ENCODE measurements at places on chromosomes 3 and 15.
A peak's percentile ranks its signal among the peaks of the same experiment; 100 is the strongest.

DNA sequence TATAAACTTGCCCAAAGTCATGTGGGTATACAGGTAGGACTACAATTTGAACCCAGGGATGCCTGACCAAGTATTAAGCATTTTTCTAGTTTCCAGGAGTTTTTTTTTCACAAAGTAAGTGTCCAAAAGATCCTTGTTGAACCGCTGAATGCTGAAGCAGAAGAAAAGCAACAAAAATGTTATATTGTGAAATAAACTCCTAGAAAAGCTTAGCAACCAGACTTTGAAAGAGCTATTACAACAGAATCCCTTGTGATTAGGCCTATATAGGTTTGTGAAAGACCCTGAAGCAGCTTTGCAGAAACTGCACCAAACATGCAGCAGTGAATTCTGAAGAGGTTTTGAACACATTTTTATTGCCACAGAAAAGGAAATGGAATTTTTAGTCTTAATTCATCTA is 236.8 kb downstream of the TUSC7 start:
- no peak for DNase-seq

- no peak for DNase-seq
Observed at GRCh38 chr3:38139652-38140051, 1.2 kb downstream of the MYD88 start.

DNA sequence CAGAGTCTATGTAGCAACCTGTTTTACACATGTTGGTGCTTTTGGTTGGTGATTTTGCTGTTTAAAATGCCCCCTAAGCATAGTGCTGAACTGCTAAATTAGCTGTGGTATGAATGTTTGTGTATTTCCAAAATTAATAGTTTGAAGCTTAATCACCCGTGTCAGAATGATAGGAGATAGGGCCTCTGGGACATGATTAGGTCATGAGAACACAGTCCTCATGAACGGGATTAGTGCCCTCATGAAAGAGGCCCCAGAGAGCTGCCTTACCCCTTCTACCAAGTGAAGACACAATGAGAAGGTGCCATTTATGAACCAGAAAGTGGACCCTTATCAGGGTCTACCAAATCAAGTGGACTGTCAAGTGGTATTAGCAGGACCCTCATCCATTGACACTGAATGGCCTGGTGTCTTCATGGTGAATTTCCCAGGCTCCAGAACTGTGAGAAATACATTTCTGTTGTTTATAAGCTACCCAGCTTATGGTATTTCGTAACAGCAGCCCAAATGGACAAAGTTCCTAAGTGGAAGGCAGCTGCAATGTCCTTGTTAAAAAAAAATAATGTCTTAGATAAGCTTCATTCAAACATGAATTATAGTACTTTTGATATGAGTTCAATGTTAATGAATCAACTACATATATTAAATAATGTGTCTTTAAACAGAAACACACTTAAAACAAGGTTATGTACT is 37.7 kb upstream of the FRMD4B start:
- peak; percentile 52 for DNase-seq

- DNase-seq, result no peak
Observed at GRCh38 chr3:6526861-6527260, 334.1 kb upstream of the GRM7 start.

DNA sequence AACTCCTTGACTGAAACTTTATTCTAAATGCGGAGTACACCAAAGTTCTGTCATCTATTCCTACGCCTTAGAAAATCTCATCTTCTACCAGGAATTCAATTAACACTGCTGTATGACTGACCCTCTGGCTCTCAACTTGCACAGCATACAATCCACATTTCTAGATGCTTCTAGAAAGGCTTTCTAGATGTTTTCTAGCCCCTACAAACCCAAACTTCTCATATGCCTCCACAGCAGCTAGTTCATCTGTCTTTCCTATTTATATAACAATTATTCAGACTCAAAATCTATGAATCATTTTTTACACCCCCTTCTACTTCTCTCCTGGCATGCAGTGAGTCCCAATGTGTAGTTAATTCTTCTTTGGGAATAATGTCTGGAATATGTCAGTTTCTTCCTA is 13.2 kb downstream of the INO80 start:
- DNase-seq, result no peak

- no peak for DNase-seq
Observed at GRCh38 chr3:153910387-153910786, 210.8 kb upstream of the ARHGEF26 start.

DNA sequence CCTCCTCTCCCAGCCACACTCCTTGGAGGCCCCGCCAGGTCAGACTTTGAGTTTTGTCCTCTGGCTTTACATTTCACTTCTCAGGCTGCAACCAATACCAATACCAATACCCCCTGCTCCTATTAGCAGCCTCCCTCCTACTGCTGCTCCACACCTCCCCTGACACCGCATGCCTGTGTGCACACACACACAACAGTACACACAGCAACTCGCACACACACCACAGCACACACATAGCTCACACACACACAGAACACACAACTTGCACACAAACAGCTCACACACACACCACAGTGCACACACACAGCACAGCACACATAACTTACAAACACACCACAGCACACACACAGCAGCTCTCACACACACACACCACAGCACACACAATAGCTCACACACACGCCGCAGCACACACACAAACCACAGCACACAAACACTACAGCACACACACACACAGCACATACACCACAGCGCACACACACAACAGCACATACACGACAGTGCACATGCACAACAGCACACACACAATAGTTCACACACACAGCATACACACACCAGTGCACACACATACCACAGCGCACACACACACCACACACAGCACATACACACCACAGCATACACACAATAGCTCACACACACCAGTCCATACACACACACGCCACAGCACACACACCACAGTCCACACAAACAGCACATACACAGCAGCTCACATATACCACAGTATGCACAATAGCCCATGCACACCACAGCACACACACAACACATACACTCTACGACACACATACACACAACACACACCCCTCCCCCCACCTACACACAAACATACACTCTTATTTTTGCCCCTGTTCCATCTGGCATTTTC is 204.7 kb downstream of the UACA start:
- DNase-seq, result no peak

DNA sequence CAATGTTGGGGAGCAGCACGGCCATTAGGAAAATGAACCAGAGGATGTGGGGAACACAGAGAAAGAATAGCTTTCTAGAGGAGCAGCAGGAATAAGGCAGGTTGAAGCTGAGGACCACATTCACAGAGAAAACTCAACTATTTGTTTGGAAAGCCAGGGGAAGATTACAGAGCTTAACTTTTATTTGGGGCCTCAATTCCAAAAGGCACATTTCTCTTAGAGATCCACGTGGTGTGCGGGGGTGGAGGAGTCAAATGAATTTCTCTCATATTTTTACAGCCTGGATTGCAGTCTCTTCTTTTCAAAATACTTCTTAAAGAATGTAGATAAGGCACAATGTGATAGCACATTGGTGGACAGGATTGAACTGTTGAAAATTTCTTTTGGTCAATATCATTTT is 253.7 kb downstream of the ROBO1 start:
- DNase-seq, result no peak

- no peak for DNase-seq
Observed at GRCh38 chr3:71128961-71129360, 454.6 kb downstream of the FOXP1 start.

GRCh38 chr3:71468311-71469137 is 115.0 kb downstream of the FOXP1 start:
- DNase-seq, result no peak

DNA sequence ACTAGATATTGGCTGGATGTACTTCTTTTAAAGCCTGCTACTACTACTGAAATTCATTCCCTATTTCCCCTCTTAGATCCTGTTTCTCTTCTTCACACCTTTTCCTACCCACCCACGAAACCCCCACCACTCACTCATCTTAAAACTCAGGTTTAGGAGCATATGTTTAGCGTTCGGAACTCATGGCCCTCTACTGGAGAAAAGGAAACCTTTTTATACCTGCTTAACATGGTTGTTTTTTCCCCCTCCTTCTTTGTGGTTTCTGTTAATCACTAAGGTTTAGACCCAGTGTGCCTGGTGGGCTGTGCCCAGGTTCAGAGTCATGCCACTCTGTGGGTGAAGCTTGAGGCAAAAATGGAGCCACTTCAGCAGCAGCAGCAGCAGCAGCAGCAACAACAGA is 2.6 kb downstream of the ARID3B start:
- DNase-seq, result no peak

DNA sequence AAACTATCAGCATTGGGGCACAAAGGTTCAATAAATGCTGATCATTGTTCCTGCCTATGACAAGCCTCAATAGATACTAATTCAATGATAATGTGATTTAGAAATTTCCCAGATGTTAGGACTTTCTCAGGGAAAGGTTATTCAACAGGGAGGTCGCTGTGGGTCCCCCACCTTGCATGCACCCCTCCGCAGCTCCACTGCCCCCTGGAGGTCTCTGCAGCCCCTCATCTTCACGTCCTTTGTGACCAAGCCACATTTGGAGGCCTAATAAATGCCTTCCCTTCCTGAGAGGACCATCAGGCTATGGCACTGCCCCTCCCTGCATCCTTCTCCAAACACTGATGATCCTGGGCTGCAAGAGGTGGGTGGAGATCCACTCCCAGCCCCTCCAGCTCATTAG is 50.2 kb downstream of the NOX5 start:
- no peak for DNase-seq

DNA sequence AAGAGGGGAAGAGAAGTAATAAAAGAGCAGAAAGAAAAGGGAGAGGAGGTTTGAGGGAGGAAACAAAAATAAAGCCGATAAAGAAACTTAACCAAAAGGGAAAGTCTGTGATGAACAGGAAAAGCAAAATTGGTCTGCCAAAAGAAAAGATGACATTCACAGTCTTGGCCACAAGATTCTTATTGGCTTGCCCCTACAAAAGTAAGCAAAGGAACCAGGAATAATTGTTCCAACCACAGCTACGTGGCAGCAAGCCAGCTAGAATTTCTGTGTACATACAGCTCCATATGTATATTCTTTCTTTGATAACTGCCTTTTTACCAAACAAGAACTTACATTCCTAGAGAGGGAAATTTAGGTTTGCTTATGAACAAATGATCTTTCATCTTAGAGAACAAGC is 79.6 kb downstream of the MLH1 start:
- DNase-seq, result peak; percentile 62

DNA sequence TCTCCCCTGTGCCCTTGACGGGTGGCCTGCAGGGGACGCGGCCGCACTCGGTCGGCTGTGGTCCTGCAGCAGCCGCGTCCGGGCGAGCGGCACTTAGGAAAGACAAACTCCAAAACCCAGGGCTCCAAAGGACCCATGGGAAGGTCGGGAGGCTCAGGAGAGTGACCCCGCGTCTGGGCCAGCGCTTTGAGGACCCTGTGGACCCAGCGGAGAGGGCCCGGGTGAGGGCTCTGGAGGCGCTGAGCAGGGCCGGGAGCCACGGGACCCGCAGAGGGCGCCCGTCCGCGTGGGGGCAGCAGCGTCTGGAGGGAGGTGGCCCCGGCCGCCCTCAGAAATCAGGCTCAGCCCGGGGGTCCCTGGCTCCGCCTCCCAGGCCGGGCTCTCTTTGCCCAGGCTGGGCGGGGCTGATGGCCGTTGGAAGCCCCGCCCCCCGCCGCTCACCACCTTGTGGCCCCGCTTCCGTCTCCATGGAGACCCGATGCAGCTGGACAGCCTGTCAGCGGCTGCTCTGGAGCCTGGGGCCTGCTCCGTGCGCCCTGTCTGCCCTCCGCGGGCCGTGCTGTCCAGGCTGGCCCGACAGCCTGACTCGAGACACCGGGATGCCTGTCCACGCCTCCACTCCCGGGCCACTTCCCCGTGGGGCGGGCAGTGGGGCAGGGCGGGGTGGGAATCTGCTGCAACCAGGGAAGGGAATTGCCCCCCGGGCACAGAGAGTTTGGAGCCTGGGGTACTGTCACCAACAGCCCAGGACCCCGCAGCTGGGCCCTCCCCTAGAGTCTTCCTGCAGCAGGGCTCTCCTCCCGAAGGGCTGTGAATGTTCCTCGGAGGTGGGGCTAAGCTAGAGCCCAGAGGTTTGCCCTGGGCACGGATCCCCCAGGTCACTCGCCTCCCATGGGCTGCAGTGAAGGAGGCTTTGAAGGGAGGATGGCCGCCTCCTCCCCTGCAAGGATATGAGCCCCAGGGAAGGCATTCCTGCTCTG is 34.8 kb upstream of the RPL32 start:
- peak; percentile 67 for DNase-seq

- DNase-seq, result no peak
Observed at GRCh38 chr3:160702290-160702689, 25.3 kb downstream of the ARL14 start.

DNA sequence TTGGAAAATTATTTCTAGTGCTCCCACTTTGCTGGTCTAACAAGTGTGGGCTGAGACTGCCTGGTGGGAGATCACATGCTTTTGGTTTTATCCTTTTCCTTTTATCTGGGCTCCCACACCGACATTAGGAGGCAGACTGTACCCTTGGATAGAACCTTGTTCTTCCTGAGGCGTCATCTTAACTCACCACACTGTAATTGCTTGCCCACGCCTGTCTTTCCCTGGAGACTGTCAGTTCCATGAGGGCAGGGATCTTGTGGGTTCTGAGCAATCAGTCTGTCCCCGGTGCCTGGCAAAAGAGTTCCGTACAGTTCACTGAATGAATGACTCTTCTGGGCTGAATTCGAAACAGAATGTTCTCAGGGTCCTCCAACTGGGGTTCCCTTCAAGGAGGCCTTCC is 124.6 kb upstream of the ABHD17C start:
- DNase-seq, result no peak

- no peak for DNase-seq
Observed at GRCh38 chr3:98814817-98815420, 51.8 kb downstream of the ST3GAL6 start.

GRCh38 chr15:59892985-59893384 is 111.1 kb upstream of the FOXB1 start:
- DNase-seq, result peak; percentile 63

DNA sequence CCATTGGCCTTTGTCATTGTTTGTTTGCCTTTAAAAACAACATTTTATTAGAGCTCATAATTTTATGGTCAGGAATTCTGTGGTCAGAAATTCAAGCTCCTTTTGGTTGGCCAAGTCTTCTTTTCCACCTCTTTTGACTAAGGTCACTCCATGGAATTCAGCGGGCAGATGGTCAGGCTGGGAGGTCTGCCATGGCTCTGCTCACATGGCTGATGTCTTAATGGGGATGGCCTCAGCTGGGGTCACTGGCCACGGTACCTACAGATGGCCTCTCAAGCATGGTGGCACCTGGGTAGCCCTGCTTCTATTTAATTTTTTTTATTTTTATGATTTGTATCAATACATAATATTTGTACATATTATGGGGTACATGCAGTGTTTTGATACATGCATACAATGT is 360.8 kb upstream of the MCTP2 start:
- DNase-seq, result no peak

Measured in tongue (tissue), 3 donors.